ENCODE measurements at places on chromosomes 12 and 14. TPM values are rescaled to one million over a fixed set of nuclear protein-coding genes. Genes with fewer than 3 reads are reported as not detected.

DNA sequence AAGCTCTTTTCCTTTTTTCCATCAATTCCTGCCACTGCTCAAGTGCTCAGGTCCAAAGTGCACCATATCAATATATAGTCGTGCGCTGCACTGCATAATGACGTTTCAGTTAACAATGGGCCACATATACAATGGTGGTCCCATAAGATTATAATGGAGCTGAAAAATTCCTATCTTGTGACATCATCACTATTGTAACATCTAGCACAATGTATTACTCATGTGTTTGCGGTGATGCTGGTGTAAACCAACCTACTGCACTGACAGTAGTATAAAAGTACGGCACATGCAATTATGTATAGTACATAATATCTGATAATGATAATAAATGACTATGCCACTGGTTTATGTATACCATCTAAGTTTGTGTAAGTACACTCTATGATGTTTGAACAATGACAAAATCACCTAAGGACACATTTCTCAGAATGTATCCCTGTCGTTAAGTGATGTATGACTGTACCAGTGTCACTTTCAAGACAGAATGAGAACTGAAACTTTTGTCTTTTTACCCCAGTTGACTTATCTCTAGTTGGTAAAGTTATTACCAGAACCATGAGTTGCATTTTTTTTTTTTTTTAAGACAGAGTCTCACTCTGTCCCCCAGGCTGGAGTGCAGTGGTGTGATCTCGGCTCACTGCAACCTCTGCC, 53.7 kb upstream of the INSM2 start:
- no peak overlapping the region for H3K4me3 ChIP-seq
- no peak for DNase-seq
- no peak overlapping the region for H3K27ac ChIP-seq
- H3K36me3 ChIP-seq, result no peaks in the 10 kb centered on the region
- H3K27me3 ChIP-seq, result peaks cover 20% of the 10 kb centered on the region
- H3K4me1 ChIP-seq, result no peaks in the 10 kb centered on the region

DNA sequence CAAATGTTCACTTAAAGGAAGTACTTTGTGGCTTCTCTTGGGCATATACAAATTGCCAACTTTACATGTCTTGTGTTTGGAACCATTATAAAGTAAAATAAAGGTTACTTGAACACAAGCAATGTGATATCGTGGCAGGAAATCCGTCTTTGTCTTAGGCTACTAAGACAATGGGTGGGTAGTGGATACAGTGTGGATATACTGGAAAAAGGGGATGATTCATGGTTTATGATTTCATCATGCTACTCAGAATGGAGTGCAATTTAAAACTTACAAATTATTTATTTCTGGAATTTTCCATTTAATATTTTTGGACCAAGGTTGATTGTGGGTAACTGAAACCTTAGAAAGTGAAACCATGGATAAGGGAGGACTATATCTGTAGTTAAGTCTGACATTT, 48.4 kb downstream of the MYRFL start:
- H3K27me3 ChIP-seq, result peaks cover 10% of the 10 kb centered on the region
- H3K4me1 ChIP-seq, result no peaks in the 10 kb centered on the region
- no peak overlapping the region for H3K4me3 ChIP-seq
- H3K36me3 ChIP-seq, result no peaks in the 10 kb centered on the region
- DNase-seq, result no peak

GRCh38 chr12:88188180-88188579, 46.1 kb downstream of the TMTC3 start:
- DNase-seq, result no peak
- H3K4me3 ChIP-seq, result no peak overlapping the region
- no peaks in the 10 kb centered on the region for H3K4me1 ChIP-seq
- H3K27ac ChIP-seq, result no peak overlapping the region
- no peaks in the 10 kb centered on the region for H3K27me3 ChIP-seq

FGD4 gene
- total RNA-seq, result 0.07 TPM

MUCL1 gene
- 0.84 TPM for total RNA-seq
